ENCODE measurements at places on chromosomes 11 and 22. TPM values are rescaled to one million over a fixed set of nuclear protein-coding genes. Genes with fewer than 3 reads are reported as not detected.

GRCh38 chr22:31605851-31606585, 56.0 kb downstream of the PISD start:
- no peak for DNase-seq

DNA sequence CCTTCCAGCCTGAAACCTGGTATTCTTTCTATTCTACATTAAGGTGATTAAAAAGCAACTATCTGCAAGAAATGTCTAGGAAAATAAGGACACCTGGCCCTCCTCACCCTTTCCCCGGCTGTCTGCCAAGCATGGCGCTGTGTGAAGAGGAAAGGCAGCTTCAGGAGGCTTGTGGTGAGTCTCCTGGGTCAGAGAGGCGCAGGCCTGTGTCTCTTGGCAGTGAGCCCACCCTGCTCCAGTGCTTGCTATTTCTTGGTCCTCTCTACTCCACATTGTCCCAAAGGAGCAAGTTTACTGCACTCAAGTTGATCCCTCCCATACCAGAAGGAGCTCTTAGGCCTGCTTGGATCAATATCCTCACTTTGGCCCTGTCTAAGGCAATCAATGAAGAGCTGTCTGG, 520.7 kb upstream of the B3GAT1 start:
- peak; percentile 86 for DNase-seq

Gene MIAT
- total RNA-seq: 1.2 TPM

- DNase-seq: no peak
Measured at GRCh38 chr11:12884751-12885318, 124.3 kb upstream of the RASSF10 start.

DNA sequence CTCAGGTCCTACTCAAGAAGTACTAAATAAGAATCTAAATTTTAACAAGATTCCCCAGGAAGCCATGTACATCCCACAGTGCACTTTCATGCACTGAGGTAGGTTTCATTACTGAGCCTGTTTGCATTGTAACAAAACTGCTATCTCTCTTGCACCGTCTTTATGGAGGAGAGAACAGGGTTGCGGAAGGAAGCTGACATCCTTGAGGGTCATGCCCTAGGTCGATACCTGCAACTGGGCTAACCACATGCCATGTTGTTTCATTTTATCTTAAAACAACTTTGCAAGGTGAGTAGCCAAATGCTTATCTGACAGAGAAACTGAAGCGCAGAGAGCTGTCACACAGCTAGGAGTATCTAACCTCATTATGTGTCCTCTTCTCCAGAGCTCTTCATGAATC, 656.3 kb upstream of the TENM4 start:
- DNase-seq: no peak

GRCh38 chr11:1930462-1930830, 10.9 kb downstream of the TNNT3 start:
- no peak for DNase-seq

DNA sequence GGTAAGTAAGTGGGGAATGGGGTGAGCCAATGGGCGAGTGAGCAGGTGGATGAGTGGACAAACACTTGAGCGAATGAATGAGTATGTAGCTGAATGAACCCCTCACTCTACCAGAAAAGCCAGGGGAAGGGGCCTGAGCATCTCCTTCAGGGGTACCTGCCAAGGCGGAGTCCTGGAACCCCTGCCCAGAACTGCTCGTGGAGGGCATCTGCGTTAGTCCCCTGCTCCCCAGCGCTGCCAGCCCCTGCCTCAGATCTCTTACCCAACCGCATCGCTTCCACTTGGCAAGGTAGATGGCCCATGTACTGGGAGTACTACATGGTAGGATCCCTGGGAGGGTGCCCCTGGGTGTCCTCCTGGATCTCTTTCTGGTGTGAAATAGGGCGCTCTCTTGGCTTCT, 7.4 kb upstream of the ANO1 start:
- DNase-seq: no peak

DNA sequence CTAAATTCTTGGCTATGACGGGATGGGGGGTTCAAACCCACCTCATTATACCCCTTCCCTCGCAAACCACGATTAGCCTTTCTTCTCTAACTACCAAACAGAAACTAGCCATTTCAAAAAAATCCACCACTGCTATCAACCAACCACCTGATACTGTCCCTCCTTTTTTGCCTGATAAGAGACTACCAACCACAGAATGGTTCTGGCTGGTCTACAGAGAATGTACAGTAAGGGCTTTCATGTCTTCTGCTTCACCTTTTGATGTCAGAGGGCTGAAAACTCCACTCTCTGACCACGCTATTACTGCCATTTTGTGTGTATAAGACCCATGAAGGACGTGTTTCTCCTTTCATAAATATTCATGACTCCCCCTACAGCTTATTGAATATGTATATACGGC, 19.1 kb downstream of the RIC3 start:
- no peak for DNase-seq

Gene RAG1
- total RNA-seq: 3.8 TPM

DNA sequence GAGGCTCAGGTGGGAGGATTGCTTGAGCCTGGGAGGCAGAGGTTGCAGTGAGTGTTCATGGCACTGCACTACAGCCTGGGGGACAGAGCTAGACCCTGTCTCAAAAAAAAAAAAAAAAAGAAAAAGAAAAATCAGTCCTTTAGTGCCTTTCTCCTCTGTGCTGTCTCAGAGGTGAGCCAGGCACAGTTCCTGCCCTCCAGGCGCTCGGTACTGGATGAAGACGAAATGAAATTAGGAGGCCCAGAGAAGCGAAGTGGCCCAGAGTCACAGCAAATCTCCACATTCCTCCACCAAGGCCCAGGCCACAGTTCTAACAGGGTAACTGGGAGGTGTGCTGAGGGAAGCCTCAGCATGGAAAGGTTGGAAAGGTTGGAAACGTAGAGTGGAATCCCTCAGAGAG, 4.9 kb downstream of the PLEKHB1 start:
- DNase-seq: no peak

GRCh38 chr11:9004183-9004926, 554 bp upstream of the NRIP3 start:
- DNase-seq: peak; percentile 38

Gene TMEM225
- total RNA-seq: not detected

DNA sequence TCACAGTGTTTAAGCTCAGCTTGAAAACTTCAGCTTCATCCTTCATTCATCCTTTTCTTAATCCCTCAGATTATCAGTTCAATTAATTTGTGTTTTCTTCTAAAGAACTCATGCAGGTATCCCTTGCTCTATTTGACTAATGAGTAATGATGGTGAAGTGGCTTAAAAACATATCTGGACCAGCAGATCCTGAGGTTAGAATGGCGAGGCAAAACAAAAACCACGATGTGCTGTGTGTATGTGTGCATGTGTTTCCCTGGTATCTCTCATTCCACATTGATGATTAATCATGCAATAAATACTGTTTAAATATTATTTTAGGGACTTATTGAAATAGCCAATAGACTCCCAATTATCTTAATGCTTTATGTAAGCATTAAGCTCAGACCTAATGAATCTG, 437.0 kb downstream of the DYNC2H1 start:
- no peak for DNase-seq

DNA sequence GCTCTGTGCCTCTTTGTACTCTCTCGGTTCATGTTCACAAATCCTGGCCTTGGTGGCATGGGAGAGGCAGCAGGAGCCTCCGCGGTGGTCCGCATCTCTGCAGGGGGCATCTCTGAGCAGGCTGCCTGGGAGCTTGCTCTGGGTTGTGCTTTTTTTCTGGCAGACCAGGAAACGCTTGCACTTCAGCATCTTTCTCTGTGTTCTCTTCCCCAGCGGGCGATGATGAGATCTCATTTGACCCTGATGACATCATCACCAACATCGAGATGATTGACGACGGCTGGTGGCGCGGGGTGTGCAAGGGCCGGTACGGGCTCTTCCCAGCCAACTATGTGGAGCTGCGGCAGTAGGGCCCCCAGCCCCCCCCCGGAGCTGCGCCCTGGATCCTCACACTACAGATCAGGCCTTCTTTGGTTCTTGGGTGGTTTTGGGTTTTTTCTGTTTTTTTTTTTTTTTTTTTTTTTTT, 36.5 kb downstream of the CTTN start:
- no peak for DNase-seq

Gene MICAL3
- 41.3 TPM for total RNA-seq

Gene NOX4
- total RNA-seq: 15.6 TPM

DNA sequence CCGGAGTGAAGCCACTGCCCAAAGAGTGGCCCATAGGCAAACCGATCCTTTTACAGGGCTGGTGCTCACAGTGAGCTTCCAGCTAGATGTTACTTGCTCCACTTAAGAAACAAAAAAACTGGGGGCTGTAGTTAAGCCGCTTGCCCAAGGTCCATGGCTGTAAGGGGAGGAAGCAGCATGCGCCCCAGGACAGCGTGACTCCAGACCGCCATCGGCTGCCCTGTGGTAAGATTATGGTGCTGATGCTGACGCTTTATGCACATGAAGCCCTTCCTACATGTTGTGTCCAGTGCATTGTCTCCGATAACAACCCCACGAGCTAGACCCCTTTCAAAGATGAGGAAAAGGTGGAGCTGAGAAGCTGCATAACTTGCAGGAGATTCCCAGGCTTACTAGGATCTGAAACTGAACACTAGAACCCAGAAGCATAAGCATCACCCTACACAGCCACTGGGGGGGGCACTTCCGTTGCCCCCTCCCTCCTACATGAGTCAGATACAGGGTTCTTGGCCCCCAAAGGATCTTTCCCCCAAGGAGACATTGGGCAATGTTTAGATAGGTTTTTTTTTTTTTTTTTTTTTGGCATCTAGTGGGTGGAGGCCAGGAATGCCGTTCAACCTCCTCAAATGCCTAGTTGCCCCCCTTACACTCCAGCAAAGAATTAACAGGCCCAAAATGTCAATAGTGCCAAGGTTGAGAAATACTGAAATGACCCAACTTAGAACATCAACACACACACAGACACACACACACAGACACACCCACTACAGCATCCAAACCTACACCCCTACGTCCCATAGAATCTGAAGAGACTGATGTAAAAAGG, 53.9 kb downstream of the MN1 start:
- no peak for DNase-seq

Gene NUP98
- 170 TPM for total RNA-seq

DNA sequence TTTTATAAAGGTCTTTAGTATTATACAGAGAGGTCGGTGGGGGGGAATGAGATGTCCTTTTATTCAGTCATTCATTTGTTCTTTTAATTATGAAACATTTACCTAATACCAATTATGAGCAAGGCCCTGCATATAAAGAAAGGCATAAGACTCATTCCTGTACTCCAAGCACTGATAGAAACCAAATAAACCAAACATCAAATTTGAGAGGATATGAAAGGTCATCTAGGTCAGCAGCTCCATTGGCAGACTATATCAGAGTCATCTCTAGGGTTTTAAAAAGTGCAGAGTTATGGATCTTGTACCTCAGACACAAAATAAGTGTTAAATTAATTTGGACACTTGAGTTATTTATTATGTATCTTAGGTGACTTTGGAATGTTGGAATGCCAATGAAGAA, 71.5 kb downstream of the CASP12 start:
- DNase-seq: no peak
